ENCODE measurements at places on chromosomes 11 and 22.

- no peak for DNase-seq
Observed at GRCh38 chr11:18485913-18486528, 30.4 kb downstream of the LDHAL6A start.

GRCh38 chr11:58625826-58626460 lies 3.5 kb downstream of the CNTF start:
- no peak for DNase-seq

- no peak for DNase-seq
Observed at GRCh38 chr22:43313244-43313889, 29.8 kb downstream of the SCUBE1 start.

GRCh38 chr11:15645201-15645600 lies 530.5 kb downstream of the INSC start:
- no peak for DNase-seq

GRCh38 chr11:77096591-77097019 lies 6.0 kb upstream of the OMP start:
- DNase-seq = no peak

- DNase-seq = no peak
Observed at GRCh38 chr11:98940913-98941312, 79.8 kb upstream of the CNTN5 start.

DNA sequence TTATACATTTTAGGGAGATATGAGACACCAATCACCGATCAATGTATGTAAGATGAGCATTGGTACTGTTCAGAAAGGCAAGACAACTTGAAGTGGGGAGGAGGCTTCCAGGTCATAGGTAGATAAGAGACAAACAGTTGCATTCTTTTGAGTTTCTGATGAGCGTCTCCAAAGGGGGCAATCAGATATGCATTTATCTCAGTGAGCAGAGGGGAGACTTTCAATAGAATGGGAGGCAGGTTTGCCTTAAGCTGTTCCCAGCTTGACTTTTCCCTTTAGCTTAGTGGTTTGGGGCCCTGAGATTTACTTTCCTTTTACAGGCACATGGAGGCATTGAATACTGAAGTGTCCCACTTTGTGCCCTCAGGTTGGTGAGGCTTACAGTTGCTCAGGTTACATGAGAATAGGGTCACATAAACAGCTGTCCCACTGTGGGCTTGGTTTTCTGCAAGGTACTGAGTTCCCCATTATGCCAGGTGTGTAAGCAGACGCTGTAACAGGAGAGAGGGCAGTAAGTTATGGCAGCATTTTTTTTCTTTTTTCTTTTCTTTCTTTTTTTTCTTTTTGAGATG lies 129.8 kb upstream of the SERPIND1 start:
- DNase-seq = no peak

DNA sequence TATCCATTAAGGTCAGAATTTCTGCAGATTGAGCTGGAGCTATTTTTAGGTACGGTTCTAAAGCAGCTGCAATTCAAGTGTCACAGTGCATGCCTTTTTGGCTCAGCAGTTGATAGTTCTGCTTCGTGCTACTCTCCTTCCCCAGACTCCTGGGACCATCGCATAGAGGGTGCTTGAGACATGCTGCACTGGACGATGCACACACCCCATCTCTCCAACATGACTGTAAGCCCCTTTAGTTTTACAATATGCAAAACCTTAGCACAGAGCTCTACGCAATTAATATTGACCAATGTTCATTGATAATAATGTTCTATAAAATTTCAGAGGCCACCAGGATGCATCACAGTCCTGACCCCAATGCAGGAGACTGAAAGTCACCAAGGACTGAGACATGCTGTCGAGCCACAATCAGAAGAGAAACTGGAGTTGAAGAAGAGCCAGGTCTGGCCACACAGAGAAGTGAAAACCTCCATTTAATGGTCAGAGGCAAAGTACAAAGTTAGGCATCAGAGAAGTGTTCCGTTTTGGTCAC lies 120.9 kb upstream of the ZC3H12C start:
- DNase-seq = no peak

DNA sequence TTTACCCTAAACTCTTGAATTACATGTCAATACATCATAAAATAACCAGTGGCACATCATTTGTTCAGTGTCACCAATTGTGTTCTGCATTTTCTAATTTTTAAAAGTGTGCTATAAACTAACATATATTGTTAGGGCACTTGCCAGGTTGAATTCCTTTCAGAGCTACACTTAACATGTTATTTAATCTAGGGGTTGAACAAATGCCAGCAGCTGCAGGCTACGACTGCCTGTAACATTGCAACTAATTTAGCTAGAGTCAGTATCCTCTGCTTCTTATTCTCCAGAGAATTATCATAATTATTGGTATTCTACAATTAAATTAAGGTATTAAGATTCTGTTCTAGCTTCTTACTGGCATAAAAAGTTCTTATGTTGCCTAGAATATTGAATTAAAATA lies 46.4 kb upstream of the ARHGAP42 start:
- DNase-seq = no peak

DNA sequence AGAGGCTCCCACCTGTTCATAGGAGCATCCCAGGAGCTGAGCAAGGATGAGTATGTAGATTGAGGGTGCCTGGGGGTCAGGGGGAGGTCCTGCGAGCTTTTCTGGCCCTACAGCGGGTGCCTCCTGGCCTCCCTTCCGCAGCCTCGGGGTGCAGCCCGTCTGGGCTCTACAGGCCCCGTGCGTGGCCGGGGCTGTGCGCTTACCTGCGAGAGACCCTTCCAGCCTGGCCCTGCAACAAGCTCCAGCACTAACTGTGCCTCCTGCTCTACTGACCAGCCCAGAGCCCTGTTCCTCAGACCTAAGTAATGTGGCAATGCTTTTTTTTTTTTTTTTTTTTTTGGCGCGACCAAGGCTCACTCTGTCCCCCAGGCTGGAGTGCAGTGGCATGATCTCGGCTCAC lies 1129.1 kb downstream of the BRD1 start:
- DNase-seq = no peak

DNA sequence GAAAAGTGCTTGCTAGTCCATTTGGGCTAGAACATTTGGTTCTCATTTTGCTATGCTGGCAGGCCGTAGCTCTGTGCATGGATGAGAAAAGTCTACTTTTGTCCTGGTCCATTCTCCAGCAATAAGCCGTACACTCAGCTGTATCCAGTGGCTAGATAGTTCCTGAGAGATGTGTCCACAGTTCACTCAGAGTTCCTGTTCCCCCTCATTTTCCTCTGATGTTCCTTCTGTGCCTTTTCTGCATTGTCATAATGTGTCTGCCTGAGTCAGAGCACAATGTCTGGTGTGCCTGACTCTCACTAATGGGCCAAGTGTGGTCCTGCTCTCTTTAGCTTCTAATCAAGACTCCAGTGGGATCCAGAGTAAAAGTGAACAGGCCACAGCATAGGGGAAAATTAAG lies 215.7 kb upstream of the CTSC start:
- DNase-seq = no peak

DNA sequence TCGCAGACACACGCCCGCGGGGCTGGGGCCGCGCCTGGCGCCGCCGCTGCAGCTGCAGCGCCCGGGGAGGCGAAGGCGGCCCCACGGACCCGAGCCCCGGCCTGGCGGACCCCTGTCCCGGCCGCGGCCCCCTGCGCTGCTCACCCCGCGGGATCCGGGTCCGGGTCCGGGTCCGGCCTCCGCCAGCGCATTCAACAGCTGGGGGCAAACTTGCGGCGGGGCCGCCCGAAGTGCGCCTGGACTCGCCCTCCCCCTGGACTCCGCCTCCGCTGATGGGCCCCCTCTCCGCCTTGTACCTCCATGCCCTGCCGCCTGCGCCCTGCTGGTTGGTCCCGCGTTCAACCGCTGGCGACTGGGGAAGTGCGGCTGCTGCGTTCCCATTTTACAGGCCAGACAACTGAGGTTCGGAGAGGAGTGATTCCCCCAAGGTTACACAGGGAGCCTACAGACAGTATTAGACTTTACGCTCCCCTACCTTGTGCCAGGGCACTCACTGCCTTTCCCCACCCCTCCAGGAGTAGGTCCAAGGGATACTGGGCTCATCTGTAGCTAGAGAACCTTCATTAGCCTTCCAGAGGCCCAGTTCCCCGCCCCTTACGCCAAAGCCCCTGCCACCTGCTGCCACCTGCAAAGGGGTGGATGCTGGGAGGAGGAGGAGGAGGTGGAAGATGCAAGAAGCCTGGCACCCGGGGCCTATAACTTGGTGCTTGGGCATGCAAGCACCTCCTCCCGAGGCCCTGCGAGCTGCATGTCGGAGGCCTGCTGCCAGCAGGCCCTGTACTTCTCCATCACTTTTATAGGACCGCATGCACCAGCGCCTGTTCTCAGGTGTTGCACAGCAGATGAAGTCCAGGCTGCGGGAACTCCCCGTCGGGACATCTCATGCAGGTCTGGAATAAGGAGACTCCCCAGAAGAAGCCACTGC lies 694 bp upstream of the ELFN2 start:
- DNase-seq = no peak

GRCh38 chr11:8258289-8258688 lies 5.4 kb downstream of the LMO1 start:
- DNase-seq = no peak

- no peak for DNase-seq
Observed at GRCh38 chr11:12159351-12160099, 49.1 kb downstream of the MICAL2 start.

DNA sequence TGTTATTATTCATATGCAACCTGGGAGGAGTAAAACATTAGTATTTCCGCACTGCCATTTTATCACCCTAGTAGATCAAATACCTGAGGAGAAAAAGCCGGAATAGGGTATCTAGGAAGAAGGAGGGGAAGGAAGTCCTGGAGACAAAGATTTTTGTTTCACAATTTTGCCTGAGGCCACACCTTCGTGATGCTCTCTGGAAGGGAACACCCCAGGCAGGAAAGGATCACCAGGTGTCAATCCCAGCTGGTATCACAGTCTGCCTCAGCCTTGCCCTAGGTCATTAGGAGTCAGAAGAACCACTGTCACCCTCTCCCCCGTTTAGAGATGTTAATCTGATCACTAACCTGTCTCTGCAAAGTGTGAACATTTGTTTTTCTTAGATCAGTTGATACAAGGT lies 35.4 kb upstream of the IGSF9B start:
- no peak for DNase-seq

GRCh38 chr22:24952837-24953383 lies 394 bp downstream of the KIAA1671 start:
- DNase-seq = no peak

DNA sequence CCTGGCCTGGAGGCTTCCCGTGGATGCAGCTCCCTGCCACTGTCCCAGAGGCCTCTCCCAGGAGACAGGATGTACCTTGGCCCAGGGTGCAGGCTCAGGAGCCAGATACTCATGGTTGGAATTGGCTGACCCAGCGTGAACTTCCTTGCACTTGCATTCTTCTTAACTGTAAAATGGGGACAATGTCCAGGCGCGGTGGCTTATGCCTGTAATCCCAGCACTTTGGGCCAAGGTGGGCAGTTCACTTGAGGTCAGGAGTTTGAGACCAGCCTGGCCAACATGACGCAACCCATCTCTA lies 20.1 kb upstream of the ST3GAL4 start:
- no peak for DNase-seq

DNA sequence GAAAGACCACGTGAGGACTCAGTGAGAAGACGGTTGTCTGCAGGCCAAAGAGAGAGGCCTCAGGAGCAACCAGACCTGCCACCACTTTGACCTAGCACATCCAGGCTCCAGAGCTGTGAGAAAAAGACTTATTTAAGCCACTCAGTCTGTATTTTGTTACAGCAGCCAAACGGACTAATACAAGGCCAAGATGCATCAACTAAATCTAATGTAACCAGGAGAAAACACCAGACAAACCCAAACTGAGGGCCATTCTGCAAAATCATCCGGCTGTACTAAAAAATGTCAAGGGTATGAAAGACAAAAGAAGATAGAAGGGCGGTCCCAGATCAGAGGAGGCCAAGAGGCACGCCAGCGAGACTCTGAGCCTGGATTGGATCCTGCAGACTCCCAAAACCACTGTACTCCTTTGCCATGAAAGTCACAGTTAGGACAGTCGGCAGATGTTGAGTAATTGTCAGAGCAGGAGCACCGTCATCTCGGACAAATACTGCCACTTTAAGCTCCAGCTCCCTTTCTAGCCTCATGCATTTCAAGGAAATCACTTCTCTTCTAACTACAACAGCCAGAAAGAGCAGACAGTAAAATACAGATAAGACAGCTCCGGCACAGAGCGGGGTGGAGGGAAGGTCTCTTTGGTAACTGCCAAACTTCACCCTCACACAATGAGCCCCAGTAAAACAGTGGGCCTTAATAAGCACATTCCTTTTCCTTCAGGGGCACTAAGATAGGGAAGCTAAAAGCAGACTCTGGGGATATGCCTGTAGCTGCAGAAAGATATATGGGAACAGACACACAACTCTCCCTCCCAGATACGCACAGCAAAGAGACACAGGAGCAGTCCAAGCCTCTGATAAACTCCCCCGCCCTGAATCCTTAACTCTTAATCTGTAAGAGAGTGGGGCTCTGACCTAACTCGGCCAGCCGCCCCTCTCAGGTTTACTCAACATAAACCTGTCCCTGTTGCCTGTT lies 3.5 kb upstream of the ZP1 start:
- no peak for DNase-seq

- no peak for DNase-seq
Observed at GRCh38 chr11:132451942-132452601, 1080.2 kb downstream of the OPCML start.

DNA sequence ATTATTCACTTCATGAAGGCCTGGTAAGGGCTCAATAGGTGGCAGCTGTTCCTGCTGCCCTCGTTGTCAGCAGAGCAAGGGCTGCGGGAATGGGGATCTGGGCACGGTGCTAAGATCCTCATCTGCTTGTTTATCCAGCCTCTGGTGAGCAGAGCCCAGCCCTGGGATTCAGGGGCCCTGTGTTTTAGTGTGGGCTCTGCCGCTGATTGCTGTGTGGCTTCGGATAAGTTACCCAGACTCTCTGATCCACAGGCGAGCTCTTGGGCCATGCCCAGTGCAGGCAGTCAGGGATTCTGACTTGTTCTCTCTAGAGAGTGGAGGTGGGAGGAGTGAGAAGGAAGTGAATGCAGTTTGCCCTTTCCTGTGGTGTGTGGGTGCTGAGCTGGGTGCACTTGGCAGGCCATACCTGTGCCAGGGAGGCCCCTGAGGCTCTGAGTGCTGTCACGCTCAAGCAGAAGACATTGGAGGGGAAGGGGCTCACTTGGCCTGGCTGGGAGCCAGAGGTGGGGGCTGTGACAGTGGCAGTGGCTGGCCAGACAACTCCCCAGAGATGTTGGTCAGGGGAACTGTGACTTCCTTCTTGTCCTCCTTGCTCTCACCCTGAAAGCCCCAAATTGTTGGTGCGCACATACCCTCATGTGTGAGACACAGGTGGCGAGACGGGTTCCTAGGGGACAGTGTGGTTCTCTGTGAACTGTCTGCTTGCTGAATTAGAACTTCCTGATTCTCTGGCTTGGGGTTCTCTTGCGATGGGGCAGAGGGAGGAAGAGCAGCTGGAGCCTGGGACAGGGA lies 43.7 kb downstream of the CD82 start:
- no peak for DNase-seq

DNA sequence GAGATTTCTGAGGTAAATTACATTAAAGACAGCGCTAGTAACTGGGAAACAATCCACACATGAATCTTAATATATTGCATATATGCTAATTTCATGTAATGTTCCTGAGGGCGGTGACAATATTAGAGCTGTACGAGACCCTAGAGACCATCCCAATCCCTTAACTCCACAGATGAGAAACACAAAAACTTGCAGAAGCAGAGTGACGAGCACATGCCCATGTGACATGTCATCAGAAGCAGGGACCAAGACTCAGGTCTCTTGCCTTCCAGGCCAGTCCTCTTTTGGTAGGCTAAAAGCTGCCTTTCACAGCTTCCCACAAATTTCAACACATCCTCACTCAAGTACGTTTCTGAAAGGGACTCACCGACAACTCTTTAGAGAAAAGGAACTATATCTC lies 11.8 kb downstream of the MAPK1 start:
- no peak for DNase-seq

- DNase-seq = no peak
Observed at GRCh38 chr11:61688365-61689163, 8.4 kb downstream of the DAGLA start.

GRCh38 chr11:16912692-16913111 lies 101.5 kb downstream of the PLEKHA7 start:
- no peak for DNase-seq

All from thoracic aorta (tissue), 2 donors.